ENCODE measurements at places on chromosomes 7 and 10.

GRCh38 chr7:11615174-11615573 is 216.8 kb downstream of the THSD7A start:
- no peak for DNase-seq

DNA sequence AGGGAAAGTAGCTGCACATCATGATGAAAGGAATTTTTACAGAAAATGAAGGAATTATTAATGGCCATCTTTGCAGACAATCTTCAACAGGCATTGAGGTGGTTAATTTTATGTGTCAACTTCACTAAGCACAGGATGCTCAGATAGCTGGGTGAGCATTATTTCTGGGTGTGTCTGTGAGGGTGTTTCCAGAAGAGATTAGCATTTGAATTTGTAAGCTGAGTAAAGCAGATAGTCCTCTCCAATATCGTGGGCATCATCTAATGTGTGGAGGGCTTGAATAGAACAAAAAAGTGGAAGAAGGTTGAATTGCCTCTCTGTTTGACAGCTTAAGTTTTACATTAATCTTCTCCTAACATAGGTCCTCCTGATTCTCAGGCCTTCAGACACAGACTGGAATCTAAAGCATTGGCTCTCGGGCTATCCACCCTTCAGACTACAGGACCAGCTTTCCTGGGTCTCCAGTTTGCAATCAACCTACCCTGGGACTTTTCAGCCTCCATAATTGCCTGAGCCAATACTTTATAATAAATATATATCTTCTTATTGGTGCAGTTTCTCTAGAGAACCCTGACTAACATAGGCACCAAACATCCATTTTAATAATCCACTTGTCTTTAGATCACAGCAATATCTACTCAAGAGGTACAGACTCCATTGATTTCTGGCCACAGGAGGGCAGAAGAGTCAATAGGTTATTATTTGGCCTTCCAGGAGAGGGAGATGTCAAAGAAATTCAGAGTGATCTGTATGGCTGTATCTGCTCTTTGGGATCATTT is 10.5 kb upstream of the CRPPA start:
- DNase-seq = no peak

GRCh38 chr10:108230478-108231170 is 1066.1 kb upstream of the SORCS1 start:
- no peak for DNase-seq

- no peak for DNase-seq
These were observed 118.4 kb upstream of the INSYN2A start for GRCh38 chr10:127314797-127315196.

DNA sequence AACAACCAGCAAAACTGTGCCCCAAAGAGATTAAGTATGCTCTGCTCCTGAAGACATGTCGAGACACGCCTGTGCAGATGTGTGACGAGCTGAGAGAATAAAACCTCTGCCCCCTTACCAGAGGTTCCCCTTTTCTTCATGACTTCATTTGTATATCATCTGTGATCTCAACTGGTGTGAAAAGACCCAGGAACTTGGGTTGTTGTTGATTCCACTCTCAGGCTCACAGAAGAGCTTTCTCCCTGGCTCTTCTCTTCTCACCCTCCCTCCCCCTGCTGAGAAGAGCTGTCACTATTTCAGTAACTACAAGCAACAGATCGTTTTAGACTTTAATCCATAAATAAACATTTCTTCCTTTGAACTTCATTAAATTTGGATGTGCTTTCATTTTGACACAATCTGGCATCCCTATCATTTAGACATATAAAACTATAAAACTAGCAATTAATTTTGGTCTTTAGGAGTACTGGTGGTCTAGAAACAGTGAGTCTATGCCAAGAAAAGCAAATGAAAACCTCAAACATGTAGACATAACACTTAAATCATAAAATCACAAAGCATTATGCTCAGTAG is 179.3 kb upstream of the FZD8 start:
- no peak for DNase-seq

DNA sequence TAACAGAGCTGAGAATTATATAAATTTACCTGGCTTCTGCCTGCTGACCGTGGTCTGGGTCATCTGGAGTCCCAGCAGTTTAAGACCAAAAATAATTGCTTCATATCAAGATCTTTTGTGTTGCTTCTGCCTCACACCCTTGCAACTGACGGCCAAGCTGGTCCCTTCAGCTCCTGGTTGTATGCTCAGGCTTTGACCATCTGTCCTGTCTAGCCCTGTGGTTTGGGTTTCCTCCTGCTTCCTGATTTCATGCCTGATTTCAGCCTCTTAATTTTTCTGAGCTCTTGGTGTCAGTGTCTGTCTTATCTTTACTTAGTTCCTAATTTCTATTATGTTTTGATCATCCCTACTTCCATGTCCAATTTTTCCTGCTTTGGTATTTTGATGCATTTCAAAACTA is 87.9 kb upstream of the PLXDC2 start:
- no peak for DNase-seq

- DNase-seq = no peak
These were observed 612.0 kb downstream of the CNTNAP2 start for GRCh38 chr7:146728611-146729010.

GRCh38 chr7:127937066-127937680 is 94.1 kb downstream of the LRRC4 start:
- DNase-seq = no peak

DNA sequence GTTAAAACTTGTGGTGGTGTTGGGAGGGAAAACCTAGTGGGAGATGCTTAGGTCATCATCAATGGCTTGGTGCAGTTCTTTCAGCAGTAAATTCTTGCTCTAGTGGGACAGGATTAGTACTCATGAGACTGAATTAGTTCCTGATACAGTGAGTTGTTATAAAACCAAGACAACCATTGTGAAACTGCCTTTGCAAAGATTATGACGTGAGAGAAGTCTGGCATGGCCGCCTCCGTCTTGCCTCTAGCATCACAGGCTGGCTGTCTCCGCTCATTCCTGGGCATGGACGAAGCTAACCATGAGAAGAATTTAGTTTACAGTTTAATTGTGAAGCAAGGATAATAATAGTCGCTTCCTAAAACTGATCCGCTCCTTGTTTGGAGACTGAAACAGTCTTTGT is 186.4 kb downstream of the KIF20B start:
- no peak for DNase-seq

- DNase-seq = no peak
These were observed 18.8 kb upstream of the SMNDC1 start for GRCh38 chr10:110323503-110323902.

DNA sequence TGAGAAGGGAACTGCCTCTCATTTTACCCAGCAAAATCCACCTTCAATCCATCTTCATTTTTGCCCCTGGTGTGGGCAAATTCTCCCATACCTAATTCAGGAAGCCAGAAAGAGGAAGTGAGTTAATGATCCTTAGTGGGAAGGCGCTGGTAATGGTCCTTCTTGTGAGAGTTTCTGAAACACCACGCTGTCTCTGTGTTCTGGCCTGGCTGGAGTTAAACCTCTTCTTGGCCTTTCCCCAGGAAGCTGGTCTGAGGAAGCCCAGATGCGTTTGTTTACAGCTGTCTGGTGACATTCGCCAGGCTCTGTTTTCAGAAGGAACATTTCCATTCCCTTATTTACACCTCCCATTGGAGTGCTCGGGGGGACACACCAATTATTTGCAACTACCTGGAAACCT is 24.3 kb downstream of the HTRA1 start:
- DNase-seq = no peak

DNA sequence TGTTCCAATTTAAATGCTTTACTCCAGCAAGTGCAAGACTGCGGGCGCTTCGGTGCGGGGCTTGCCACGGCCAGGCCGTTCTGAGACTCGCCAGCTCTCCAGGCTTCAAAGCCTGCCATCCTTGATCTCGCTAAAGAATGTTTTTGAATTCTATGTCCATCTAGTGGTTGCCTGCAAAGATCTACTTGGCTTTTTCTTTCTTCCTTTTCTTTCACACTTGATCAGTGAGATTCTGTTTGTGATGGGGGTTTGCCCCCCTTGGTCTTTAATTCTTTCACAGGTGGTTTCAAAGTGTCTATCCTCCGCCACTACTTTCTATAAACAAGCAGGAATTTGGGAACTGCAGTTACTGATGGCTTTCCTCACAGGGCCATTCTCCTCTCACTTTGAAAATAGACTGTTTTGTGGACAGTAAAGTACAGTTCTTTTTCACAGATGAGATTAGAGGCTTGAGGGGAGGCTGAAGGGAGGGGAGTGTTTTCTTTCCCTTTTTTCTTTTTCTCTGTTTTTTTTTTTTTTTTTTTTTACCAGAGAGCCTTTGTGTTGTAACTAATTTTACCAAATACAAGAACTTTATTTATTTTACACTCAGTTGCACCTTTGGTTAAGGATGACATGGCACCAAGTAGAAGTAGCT is 15.2 kb upstream of the FBXW4 start:
- DNase-seq = no peak

- no peak for DNase-seq
These were observed 10.8 kb downstream of the LOXL4 start for GRCh38 chr10:98257198-98257597.

DNA sequence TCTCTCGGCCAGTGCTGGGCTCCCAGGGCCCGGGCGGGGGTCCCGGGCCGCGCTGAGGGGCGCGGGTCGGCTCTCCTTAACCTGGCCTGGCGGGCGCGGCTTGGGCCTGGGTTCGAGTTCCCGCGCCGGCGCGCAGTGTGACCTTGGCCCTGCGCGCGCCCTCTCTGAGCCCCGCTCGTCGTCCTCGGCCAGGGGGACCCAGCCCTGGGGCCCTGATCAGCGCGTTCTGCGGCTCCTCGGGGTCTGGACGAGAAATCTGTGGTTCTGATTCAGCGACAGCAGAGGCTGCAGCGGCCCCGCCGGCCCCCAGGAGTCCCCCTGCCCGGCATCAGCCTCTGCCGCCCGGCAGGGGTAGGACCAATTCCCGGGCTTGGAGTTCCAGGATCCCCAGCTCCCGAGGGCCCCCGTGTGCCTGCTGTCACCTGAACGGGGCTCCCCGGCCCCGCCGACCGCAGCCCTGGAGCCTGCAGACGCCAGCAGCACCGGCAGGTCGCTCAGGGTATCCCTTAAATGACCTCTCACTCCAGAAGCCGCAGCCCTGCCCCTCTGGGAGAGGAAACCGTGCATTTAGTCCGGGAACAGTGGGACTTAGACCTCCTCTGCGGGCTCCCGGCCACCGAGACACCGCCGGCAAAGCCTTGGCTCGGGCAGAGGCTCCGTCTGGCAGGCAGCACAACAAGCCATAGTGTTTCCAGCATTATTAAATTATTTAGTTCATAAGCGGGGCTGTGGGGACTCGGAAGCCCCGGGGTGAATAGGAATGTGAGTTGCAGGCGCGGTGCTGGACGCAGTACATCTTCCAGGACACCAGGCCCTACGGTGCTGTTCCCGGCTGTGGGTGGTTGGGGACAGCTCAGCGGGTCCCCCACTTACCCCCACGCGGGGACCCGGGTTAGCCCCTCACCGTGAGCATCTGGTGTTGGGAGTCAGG is 572 bp downstream of the CHST12 start:
- DNase-seq = peak; percentile 44

GRCh38 chr7:8931906-8932646 is 498.7 kb downstream of the NXPH1 start:
- DNase-seq = no peak

DNA sequence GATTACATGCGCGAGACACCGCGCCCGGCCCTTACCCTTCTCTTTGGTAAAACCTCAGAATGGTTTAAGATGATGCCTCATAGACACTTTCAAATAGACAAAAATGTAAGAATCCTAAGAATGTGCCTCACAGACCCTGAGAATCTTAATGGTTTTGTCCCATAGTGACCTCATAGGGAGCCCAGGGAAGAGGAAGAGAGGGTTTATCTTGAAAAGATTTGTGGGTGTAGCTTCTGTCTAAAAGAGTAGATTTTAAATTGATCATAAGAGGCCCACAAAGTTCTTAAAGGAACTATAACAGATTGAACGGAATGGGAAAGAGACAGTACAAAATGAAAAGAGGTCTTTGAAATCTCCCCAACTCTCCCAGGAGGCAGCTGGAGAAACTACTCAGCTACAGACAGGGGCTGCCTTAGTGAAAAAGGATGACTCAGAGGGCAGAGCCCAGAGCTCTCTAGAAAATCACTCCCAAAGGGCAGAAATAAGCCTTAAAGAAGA is 220.6 kb downstream of the ADRA2A start:
- DNase-seq = no peak

GRCh38 chr7:124603066-124603465 is 162.5 kb downstream of the GPR37 start:
- DNase-seq = no peak

- peak; percentile 44 for DNase-seq
These were observed 86.2 kb downstream of the EBF3 start for GRCh38 chr10:129877773-129878371.

DNA sequence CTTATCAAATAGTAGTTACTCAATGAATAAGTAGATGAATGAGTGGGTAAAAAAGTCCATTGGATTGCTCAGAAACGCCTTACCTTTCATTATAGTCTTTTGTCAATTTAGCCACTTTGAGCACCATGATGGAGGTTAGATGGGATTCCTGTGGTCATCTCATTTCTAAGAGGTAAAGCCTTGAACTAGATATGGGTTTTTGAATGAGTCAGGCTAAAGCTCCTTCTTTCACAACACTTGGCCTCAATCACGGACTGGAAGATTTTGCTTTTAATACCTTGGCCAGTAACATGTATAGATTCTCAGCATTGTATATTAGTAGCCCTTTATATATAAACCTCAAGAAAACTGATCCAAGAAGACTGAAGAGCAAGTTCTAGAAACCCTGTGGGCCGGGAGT is 99.7 kb upstream of the CCDC6 start:
- DNase-seq = no peak

DNA sequence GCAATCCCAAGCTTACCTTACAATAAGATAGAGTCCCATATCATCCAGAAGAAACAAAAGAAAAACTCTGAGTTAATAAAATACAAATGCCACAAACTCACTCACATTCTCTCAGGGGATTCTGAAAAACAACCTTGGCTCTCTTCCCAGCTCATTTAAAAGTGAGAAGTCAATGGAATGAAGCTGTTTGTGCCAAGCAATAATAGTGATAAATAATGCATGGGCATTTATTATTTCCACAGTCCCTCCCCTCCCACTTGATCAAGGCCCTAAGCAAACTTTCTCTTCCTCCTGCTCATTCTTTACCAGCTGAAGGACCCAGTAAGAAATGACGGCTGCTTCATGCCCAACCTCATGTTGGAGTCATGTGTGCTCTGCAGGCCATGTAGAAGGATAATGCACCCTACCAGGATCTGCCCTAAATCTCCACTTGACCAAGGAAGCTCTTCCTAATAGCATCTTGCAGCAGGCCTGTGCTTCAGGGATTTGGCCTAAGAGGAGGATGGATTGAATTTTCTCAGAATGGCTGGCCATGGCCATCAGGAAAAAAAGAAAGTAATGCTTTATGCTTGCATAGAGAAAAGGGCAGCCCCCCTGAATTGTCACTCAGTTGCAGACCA is 451.3 kb downstream of the GPAM start:
- DNase-seq = no peak

DNA sequence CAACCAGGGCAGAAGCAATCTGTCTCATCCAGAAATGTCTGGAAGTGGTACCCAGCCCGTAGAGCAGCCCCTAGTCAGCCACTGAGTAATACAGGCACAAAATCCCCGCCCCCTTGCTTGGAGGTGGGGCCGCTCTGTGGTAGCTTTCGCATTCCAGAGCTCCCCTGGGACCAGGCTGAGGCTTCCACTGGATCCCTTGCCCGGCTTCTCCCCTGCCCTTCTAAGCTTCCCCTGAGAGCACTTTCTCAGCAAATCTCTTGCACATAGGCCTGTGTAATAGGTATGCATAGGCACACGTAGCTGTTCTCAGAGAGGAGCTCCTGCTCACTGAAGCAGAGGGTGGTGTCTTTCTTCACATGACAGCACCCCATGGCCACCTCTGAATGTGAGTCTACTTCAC is 144.2 kb downstream of the BMS1 start:
- DNase-seq = no peak

- no peak for DNase-seq
These were observed 142.4 kb upstream of the SAMD8 start for GRCh38 chr10:74969093-74969492.

GRCh38 chr10:93440591-93441091 is 41.5 kb downstream of the MYOF start:
- no peak for DNase-seq
